ENCODE measurements at places on chromosomes 11 and 22.

DNA sequence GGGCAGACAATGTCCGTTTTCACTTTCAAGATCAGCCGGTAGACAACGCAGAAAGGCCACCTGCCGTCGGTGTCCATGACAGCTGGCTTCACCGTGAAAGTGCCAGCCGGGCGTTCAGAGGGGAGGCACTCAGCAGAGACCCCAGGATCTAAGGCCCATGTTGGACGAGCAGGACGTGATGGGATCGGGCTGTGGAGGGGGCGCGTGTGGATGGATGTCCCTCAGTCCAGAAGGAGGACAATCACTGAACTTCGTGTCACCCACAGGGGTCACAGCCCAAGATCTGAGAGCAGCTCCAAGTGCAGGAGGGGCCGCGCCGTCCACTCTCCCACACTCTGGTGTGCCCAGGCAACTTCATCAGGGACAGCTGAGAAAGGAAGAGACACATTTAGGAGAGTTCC, 164.4 kb downstream of the BRD1 start:
- no peak for DNase-seq

GRCh38 chr11:11871991-11872401, 30.2 kb downstream of the USP47 start:
- no peak for DNase-seq

DNA sequence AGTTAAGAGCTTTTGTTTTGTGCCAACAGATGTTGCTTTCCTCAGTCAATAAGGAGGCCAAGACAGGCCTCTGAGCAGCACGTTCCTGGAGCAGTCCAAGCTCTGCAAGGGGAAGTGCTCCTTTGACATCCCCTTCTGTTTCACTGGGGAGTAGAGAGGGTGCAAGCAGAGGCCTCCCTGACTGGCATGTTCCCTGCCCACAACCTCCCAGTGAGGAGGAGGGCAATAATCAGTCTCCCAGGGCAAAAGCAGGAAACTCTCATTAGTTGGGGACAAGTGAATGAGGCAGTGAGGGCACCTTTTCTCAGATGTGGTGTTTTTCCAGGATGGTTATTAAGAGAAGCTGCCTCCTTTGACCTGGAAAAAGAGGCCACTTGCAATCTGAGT, 79.5 kb upstream of the ZBED5 start:
- no peak for DNase-seq

DNA sequence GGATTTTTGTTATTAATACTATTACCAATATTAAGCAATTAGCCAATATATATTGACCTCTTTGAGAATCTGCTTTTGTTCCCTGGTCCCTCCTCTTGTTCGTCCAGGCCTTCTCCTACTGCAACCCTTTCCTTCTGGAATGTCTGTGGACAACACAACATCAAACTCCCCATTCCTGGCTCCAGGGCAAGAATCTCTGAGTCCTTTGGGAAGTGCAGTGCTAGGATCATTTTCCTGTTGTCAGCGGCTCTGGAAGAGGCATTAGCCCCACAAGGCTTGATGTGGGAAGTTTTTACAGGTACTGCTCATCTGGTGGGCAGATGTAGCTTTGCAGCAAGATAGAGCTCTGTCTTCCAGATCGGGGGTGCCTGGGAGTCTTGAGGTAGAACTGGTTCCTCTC, 74.3 kb downstream of the RPUSD4 start:
- DNase-seq: no peak

DNA sequence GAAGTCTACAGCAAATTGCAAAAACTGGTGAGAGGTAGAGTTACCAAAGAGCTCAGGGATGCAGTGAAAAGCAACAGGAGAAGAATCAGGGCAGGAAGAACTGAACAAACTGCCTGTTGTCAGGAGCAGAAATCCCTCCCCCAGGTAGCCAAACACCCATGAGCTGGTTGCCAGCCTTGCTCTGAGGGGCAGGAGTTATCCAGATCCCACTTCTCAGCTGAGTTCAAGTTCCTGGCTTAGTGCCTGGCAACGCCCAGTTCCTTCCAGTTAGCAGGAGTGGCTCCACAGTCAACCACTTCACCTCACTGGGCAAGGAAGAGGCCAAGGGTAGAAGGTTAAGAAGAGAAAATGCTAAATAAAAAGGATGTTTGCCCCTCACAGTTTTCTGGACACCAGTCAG, 1.9 kb upstream of the MPZL2 start:
- DNase-seq: no peak

GRCh38 chr11:93515441-93516025, 27.7 kb downstream of the SMCO4 start:
- DNase-seq: no peak

DNA sequence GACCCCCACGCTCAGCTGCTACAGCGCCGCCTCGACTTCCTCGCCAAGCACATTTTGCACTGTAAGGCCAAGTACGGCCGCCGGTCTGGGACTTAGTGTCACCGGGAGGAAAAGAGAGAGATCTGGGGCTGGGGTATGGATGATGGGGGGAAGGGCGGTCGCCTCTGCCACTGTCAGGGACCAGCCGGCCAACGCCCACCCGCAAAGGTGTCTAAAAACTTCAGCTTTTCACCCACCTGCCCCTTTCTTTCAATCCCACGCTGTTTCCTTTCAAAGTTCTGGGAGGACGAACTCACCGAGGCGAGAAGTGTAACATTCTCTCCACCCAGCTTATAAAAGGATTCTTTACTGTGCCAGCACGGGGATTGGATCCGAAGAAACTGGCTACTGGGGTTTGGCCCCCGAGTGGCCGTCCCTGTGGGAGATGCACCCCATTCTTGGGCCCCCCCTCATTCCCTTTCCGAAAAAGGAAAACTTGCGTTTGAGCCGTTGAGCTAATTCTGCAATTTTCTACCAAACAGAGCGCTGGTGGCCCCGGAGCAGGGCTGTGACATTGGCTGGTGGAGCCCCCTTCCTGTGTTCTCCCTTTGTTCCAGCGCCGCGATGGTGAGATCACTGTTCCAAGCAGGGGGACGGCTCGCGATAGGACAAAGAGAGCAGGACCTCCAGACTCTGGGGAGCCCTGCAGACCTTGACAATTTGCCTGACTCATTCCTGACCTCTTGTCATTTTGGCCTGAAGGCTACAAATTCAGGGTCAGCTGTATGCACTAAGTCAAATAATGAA, 1.8 kb downstream of the FJX1 start:
- DNase-seq: no peak

DNA sequence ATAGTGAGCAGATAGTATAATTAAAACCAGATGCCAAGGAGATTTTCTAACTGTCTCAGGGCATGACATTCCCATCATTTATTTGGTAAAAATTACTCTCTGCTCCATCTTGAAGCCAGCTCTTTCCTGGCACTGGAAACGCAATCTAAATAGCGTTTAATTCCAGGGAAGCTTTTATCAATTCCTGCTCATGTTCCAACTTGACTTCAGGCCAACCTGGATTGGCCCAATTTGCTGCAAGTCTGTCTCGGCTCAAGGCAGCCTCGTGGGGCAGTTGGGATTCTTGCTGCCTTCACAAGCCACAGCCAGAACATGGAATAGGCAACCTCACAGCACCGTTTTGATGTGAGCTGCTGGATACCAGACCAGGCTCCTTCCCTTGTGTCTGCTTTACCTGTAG, 1255.9 kb downstream of the TBC1D22A start:
- no peak for DNase-seq

DNA sequence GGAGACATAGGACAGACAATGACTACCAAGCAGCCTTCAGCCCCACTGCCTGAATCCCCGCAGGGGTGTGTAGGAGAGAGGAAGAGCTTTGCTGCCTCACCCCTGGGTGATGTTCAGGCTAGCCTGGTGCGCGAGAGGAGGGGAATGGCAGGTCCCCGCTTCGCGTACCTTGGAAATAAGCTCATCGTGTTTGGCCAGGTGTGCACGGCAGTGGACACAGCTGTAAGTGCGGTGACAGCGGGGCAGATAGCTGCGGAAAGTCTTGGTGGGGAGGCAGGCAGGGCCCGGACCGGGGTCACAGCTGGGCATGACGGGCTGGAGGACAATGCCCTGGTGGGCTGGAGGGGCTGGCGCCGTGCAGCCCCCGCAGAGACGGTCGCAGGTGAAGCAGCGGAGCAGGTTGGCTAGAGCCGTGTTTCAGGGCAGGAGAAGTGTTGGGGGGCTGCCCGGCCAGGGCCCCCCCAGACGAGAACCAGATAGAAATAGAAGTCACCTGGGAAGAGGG, 2.9 kb downstream of the YPEL4 start:
- no peak for DNase-seq

GRCh38 chr11:47917599-47918369, 62.6 kb upstream of the PTPRJ start:
- DNase-seq: no peak

- no peak for DNase-seq
These were observed 2.5 kb downstream of the CELF1 start for GRCh38 chr11:47550288-47551047.

DNA sequence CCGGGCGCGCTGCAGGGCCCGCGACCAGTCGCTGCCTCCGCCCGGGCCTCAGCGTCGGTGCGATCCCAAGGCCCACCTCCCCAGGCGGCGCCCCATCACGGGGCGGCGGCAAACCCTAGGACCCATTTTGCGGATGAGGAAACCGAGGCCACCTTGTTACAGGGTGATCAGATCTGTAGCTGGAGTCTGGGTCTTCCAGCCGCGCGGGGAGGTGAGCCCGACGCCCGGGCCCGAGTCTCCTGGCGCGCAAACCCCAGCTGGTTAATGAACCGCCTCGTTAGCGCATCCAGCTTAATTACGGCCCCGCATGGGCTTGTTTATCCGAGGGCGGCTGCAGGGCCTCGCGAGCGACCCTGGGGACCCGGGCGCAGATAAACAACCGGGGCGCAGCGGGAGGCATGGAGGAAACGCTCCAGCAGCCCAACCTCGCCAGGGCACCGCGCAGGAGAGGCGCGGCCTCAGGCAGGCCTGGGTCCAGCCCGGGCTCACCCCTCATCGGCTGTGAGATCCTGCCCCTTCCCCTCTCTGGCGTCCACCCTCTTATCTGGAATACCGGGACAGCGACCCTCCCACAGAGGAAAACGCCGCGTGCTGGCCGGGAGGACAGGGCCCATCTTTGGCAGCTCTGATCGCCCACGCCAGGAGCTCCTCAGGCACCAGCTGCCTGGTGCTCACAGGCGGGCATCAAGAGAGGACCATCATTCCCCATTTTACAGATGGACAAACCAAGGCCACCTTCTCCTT, 14.7 kb downstream of the OTUB1 start:
- DNase-seq: no peak

DNA sequence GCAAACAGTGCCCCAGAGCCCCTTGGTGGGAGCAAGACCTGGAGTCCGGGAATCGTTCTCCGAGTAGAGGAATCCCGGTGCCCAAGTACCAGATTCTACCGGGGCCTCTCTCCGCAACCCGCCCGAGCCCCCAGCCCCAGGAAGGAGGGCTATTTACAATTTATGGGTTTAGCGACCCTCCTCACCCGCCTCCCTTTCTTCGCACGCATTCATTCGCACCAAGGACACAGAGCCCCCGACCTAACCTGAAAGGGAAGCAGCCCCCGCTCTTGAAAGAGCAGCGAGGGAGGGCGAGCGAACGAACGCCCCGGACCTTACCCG, 628 bp downstream of the LRP4 start:
- DNase-seq: no peak

DNA sequence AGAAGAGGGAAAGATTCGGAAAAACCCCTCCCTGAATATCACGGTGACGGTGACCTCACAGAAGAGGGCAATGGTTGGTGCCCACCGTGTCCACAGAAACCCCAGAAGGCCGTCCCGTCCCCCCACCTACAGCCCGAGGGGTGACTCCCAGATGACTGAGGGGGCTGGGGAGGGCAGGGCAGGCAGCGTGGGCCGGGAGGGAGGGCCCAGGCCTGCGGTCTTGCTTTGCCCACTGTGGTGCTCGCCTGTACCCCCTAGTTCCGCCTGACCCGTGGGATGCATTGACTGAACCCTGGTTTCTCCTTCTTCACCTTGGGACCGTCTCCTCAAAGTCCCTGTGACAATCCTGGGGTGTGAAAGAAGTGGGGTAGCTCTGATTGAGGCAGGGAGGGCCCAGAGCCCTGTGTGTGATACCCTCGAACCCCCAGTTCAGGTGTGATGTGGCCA, 526.7 kb downstream of the BRD1 start:
- no peak for DNase-seq

DNA sequence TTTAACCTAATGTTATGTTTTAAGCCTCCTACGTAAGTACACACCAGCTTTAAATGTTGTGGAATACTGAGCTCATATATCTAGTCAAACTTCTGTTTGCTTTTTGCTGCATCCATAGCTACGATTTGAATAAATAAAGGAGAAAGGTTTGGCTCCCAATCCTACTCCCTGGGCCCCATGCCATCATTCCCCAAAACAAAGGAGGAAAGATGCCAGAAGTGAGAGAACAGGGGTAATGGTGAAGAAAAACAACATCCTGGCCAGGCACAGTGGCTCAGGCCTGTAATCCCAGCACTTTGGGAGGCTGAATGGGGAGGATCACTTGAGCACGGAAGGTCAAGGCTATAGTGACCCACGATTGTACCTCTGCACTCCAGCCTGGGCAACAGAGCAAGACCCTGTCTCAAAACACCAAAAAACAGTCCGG, 26.5 kb downstream of the SCGB1A1 start:
- no peak for DNase-seq

GRCh38 chr11:61076506-61077304, 25.6 kb upstream of the CD5 start:
- DNase-seq: no peak

DNA sequence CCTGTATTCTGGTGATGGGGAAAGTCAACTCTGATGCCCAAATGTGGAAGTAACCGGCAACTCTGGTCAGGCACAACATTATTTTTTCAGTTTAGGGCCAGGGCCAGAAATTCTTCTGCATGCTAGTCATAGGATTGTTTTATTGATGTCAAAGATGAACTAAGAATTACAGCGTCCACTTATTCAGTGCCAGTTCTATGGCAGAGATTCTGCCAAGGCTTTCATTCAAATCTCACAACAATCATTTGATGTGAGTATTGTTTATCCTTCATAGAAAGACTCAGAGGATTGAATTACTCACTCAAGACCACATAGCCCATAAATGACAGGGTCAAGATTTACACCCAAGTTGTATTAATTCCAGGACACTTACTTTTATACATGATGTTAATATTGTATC, 87.7 kb downstream of the TMPRSS5 start:
- no peak for DNase-seq

- DNase-seq: no peak
These were observed 51.4 kb downstream of the PKNOX2 start for GRCh38 chr11:125215976-125216375.

GRCh38 chr22:31977141-31977841, 33.0 kb downstream of the YWHAH start:
- DNase-seq: peak; percentile 78

DNA sequence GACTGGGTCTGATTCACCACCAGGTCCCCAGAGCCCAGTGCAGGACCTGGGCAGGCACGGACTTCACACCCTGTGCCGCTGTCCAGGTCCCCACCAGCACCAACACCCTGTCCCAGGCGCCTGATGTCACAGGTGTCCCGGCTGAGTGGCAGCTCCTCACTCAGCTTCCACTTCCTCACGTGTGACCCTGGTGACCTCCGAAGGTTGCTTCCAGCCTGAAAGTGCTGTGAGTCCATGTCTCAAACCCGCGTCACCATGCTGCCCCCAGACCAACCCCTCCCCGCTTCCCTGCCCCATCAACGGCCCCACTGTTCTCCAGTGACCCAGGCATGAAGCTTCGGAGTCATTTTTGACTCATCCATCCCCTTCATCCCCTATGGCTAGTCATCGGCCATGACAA, 25.7 kb upstream of the PICK1 start:
- no peak for DNase-seq

- DNase-seq: peak; percentile 43
These were observed at the start of gene BIK for GRCh38 chr22:43110444-43110926. Gene BIK (plus strand): TSS chr22:43110750. CDS start chr22:43124023, 13,273 bp downstream.

Data from activated CD4-positive, alpha-beta T cell treated with anti-CD3 and anti-CD28 coated beads, Interleukin-2, Interleukin-4, amounts not matched to agents 100 ng/mL and 50 ng/mL, durations not matched to agents 16 hours and 8 hours (primary cell).